ENCODE measurements at places on chromosomes 13 and 19. TPM values are rescaled to one million over a fixed set of nuclear protein-coding genes. Genes with fewer than 3 reads are reported as not detected.

Gene PDX1
- total RNA-seq, result not detected

DNA sequence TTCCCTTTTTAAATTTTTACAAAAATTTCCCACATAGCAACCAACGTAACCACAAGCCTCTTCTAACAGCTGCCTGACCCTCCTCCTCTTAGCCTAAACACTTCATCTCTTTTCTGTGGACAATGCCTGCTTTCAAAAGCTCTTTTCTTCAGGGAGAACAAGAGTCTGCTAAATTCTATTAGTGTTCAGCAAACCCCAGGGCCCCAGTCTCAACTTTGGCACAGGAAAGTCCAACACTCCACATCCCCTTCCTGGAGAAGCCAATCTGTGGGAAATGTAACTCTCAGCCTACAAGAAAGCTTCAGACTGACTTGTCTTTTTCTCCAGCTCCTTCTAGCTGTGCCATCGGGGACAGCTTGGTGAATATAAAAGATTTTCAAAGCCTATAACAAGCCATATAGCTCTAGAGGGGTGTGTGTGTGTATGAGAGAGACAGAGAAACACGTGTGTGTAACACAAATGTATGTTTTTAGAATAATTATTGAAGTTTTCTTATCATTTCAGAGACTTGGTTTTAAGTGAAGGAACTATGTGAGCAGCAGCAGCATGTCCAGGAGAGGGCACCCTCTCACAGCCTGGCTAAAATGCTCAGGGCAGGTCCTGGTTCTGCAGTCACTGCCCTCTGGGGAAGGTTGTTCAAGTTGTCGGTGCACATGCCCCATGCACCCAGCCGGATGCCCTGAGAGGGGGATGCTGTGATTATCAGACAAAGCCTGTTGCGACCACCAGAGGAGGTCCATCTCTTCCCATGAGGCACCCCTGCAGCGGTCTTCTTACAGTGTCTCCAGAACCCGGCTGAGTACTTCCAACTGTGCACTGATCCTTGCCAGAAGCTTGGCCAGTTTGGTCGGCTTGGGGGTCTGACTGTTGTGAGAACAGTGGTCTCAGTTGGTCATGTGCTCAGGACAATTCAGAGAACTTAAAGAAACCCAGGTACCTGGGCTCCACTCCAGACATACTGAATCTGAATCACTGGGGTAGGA, 34.4 kb downstream of the CCDC70 start:
- peak; percentile 80 for DNase-seq

GRCh38 chr13:59743195-59743594, 420.5 kb downstream of the DIAPH3 start:
- no peak for DNase-seq

Gene LYPD5
- 0.17 TPM for total RNA-seq

Gene CYP2S1
- total RNA-seq, result 0.88 TPM

DNA sequence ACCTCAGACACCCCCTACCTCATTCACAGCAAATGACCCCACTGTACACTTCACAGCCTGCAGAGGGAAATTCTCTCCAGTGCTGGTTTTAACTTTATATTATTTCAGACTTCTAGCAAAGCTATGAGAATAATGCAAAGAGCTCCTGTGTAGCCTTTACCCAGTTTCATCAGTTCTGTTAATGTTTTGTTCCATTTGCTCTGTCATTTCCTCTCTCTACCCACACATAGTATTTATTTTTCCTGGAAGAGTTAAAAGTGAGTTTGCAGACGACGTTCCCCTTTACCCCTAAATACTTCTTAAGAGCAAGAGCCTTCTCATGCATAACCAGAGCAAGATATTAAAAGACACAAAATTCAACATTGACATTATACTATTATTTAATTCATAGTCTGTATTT, 49.9 kb upstream of the ADGRE1 start:
- DNase-seq, result no peak

GRCh38 chr19:45154064-45154827, 6.5 kb downstream of the NKPD1 start:
- DNase-seq, result peak; percentile 56

- DNase-seq, result no peak
Observed at GRCh38 chr19:17557466-17557865, 2.0 kb downstream of the COLGALT1 start.

- peak; percentile 95 for DNase-seq
Observed at GRCh38 chr19:1848399-1849131, at the start of gene REXO1. Gene REXO1, minus strand, starts transcription at chr19:1848483. Its CDS starts 125 bp downstream, at chr19:1848358.

GRCh38 chr13:59364641-59365085, 799.1 kb downstream of the DIAPH3 start:
- no peak for DNase-seq

- DNase-seq, result no peak
Observed at GRCh38 chr13:105847527-105848291, 687.8 kb downstream of the EFNB2 start.

Gene CEACAM18
- not detected for total RNA-seq

DNA sequence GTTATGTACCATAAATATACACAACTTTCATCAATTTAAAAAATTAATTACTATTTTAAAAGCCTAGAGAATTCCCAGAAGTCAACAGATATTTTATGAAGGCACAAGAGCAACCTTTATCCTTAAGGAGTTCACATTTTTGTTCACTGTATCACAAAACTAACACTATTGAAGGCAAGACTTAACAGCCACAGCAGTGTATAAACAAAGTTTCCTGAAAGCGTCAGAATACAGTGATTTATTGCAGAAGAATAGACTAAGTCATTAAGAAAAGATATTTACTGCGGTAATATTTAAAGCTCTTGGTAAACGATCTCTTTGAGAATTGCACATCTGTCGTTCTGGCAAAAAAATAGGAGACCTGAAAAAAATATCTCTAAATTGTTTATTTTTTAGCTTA, 419.3 kb upstream of the NBEA start:
- no peak for DNase-seq

Gene LYL1
- total RNA-seq, result 55.0 TPM

DNA sequence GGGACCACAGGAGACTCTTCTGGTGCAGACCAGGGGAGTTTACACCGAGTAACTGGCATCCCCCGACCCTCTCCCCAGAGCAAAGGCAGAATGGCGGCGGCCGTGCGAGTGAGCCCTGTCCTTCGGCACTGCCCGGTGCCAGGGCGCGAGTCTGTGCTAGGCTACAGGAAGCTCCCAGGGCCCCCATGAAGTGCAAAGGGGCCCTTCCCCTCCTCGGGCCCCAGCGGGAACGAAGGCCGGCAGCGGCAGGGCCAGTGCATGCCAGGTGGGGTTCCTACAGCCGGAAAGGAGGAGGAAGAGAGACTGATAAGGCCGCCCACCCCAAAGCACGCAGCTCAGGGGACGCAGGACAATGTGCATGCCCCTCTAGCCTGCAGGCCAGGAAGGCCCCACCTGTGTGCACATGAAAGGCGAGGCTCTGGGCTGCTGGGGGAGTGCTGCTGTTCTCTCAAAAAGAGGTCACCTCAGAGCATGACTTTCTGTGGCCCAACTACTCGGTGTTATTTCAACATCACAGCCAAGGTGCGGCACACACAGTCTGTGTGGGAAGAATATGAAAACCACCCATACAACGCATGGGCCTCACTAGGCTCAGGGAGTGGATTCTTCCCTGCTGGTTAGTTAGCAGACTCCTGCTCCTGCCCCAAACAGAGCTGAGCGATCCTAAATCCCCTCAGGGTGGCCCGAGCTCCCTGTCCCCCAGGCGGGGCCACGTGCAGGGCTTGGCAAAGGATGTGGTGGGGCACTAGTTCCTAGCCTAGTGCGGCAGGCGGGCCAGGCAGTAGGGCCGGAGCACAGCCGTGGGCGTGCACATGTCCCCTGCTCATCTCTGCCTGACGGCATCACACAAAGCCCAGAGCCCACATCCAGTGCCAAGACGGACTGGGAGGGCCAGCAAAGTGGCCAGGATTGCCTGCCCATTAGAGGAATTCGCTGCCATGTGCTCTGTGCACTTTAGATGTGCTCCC, 28.4 kb upstream of the TIMM44 start:
- no peak for DNase-seq

GRCh38 chr19:29606420-29606747, 301 bp downstream of the POP4 start:
- DNase-seq, result no peak

DNA sequence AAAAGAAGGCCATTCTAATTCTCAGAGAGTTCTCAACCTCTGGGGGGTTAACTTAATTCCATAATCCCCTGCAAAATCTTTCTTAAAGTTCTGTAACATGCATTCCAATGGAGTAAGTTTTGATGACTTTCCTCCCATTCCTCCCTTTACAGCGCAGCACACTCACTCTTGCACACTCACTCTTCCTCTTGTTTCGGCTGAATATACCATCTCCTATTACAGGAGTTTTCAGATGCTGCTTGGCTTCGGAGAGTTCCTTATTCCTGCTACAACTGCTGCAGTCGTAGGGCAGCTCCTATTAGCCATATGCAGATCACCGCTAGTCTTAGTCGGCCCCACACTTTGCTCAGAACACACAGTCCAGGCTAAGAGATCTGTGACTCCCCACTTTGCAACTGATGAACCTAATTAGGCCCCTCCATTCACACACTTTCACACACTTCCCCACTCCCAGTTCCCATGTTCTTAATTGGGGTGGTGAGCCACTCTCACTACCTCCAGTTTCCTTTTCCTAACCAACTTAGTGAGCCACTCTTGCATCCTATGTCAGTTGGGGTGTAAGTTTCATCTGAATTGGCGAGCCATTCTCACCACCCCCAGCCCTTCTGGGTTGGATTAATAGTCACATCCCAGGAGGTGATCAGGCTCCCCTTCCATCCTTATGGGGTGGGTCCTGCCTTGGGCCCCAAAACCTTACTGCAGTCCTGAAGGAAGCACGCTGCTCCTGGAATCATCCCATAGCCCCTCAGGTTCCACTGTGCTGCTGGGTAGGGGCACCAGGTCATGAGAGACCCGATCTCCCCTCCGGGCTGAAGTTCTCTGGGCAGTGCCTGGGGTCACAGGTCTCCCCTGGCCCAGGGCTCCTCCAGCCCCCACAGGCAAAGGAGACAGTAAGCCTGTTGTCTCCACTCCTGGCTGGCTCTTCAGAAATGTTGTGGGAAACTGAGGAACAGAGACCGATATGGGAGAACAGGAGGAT, 53.9 kb downstream of the OR10H4 start:
- DNase-seq, result no peak

GRCh38 chr19:3830621-3831589, 37.9 kb downstream of the ZFR2 start:
- DNase-seq, result no peak

Gene ZNF439
- total RNA-seq, result 2.4 TPM

DNA sequence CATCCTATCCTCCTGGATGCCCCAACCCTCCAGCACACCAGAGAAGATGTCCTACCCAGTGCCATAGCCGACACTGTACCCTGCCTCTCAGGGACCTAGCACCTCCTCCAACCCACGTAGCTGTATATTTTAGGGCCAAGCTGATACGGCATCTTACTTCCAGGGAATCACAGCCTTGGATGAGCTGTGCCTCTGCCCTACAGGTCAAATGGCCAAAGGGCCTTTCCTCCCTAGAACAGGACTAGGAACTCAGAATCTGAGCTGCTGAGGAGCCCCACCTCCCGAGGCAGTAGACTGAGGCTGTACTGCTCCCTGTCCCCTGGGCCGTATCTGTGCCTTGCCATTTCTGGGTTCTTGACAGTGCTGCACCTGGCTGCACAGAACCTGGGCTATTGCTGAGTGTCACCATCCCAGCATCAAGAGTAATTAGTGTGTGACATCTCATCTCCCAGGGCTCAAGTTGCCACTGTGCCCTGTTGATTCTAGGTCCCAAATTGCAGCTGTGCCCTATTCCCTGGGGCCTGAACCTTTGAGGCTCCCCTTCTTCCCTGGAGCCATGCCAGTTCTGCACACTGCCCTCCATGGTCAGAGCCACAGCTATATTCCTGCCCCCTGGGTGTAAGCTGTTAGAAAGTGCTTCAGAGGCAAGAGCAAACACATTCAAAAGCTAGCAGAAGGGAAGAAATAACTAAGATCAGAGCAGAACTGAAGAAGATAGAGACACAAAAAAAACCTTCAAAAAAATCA, 41.0 kb downstream of the VWA8 start:
- DNase-seq, result no peak

GRCh38 chr19:11264452-11265176, 2.3 kb upstream of the DOCK6 start:
- DNase-seq, result peak; percentile 92

- DNase-seq, result no peak
Observed at GRCh38 chr13:70784207-70784989, 676.1 kb upstream of the KLHL1 start.

DNA sequence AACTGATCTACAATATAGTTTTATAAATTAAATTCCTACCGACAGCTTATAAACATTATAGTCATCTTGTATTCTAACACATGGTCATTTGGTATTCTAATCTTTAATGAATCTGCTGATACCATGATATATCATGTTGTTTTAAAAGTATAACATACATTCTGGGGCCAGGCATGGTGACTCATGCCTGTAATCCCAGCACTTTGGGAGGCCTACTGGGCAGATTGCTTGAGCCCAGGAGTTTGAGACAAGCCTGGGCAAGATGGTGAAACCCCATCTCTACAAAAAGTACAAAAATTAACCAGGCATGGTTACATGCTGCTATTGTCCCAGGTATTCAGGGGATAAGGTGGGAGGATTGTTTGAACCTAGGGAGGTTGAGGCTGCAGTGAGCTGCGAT, 3.1 kb downstream of the ZNF383 start:
- DNase-seq, result no peak

DNA sequence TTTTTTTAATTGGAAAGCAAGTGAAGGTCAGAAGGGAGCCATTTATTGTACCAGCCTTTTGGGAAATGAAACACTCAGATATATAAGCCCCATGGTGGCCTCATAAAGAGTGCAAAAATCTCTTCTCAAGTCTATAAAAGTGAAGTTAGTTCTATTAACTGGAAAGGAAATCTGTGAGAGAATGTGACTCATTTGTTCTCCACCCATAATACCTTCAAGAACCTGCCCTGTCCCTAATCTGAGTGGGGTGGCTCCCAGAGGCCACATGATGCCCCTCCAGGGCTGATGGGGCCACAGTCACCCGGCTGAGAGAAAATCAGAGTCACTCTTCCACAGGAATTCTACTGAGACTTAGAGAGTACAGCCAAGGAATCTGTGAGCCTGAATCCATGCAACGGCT, 65.8 kb upstream of the SERP2 start:
- DNase-seq, result peak; percentile 19

- no peak for DNase-seq
Observed at GRCh38 chr13:30830638-30830965, 75.5 kb upstream of the MEDAG start.

DNA sequence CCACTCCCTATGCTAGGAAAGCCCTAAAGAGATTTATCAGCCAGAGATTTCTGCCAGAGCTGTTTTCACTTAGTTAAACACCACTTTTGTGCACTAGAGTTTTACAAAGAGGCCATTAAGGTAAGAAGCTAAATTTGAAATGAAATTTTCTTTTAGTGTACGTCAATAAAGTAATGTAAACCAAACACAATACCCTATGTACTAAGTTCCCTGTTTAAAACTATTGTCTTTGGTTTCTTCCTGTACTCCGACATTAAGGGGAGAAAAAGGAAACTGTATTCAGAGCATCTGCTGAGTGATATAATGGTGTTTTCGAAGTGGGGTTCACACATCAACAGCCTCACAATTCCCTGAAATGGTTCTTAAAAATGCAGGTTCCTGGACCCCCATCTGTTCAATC, 40.7 kb upstream of the STARD13 start:
- peak; percentile 30 for DNase-seq

Gene SIGLEC14
- not detected for total RNA-seq

Gene RAB3A
- 0.17 TPM for total RNA-seq

Gene PRODH2
- total RNA-seq, result not detected
